ENCODE measurements at places on chromosomes 2 and 18. TPM values are rescaled to one million over a fixed set of nuclear protein-coding genes. Genes with fewer than 3 reads are reported as not detected.

- DNase-seq: no peak
These were observed 689 bp downstream of the OST4 start for GRCh38 chr2:27070653-27071276.

DNA sequence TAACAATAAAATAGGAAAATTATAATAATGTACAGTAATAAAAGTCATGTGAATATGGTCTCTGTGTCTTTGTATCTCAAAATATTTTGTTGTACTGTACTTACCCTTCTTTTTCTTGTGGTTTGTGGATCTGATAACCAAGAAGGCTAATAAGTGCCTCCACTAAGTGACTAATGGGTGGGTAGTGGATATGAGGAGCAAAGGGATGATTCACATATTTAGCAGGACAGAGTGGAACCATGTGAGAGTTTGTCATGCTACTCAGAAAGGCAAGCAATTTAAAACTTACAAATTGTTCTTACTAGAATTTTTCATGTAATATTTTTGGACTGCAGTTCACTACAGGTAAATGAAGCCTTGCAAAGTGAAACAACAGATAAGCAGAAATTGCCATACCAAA is 1241.2 kb upstream of the CDH2 start:
- no peak for DNase-seq

GRCh38 chr2:210323003-210323402 is 8.0 kb upstream of the MYL1 start:
- DNase-seq: no peak

- no peak for DNase-seq
These were observed 161.1 kb downstream of the SLC39A10 start for GRCh38 chr2:195818106-195818505.

GRCh38 chr18:2485983-2486382 is 85.3 kb downstream of the METTL4 start:
- no peak for DNase-seq

DNA sequence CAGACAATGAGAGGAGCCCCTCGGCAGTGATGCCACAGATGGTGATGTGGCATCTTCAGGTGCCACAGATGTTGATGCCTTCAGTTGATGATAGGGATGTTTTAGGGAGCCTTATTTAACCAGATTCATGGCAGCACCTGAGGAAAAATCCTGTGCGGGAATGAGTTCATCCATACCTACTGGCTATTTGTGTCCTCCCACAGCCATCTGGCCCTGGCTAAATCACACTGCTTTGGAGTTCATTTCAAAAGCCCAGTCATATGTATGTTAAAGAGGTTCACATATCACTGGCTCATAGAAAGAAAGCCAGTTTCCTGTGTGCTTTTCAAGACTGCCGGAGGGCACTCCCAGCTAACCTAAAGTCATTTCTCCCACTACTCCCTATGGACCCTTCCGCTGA is 131.3 kb downstream of the MCFD2 start:
- DNase-seq: no peak

- no peak for DNase-seq
These were observed 86.2 kb downstream of the COX7A2L start for GRCh38 chr2:42274863-42275262.

- no peak for DNase-seq
These were observed 31.0 kb upstream of the SLC3A1 start for GRCh38 chr2:44244135-44244871.

DNA sequence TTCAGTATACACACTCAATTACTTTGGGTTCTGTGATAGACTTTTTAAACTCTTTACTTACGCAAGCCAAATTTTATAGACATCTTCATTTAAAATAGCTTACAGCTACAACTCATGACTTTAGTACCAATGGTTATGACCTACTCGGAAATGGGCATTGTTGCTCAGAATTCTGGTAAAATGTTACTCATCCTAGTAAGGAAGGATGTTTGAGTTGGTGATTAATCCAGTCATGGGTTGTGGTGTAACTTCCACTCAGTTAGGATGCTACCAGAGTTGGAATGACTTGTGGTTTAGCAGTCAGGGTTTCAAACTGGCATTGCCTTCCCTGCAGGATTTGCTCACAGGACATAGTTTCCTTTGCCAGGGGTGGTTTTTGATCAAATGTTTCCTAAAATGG is 7.4 kb upstream of the NPC1 start:
- DNase-seq: no peak

- no peak for DNase-seq
These were observed 43.0 kb downstream of the SERPINB7 start for GRCh38 chr18:63818212-63818611.

DNA sequence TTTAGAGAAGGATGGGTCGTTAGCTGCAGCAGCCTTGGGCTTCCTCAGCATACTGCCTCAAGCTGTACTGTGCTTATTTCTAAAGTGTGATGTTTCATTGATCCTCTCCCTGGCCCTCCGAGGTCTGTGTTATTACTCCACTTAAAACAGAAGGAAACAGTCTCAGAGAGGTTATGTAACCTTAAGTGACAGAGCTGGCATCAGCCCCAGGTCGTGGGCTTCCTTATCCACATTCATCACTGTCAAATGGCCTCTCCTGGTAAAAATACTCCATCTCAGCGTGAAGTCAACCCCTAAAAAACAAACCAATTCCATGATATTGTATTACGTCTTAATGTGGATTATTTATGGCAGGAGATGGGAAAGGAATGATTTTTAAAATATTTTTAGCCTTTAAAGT is 153.3 kb upstream of the NOSTRIN start:
- DNase-seq: no peak

DNA sequence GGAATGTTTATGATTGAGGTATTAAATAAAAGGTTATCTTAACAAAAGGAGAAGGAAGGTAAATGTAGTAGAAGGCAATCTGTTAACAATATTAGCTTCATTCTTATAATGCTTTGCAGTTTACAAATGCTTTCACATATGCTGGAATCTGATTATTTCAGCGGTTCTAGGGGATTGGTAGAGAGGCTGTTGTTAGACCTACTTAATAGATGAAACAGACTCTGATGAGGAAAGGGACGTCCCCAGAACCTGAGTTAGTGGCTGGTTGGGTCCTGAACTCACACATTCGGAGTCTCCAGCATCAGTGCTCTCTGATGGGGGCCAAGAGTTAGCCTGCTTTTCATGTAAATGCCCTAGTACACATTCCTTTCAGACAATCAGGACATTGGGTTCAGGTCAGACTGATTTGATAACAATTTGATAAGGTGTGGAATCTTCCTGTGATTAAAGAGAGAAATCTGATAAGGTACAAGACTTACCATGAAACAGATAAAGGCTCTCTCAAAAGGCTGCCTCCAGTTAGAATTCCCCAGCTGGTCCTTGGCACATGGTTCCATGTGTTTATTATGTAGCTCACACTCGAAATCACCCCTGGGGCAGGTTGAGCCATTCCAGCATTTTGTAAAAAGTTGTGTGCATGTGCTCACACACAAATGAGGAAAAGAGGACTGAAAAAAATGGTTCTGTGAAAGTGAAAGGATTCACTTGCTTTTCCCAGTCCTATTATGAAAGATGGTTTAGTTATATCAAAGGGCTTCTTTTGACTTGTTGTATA is 103.1 kb downstream of the GPD2 start:
- DNase-seq: no peak

GRCh38 chr2:223647258-223647952 is 45.2 kb upstream of the SCG2 start:
- no peak for DNase-seq

DNA sequence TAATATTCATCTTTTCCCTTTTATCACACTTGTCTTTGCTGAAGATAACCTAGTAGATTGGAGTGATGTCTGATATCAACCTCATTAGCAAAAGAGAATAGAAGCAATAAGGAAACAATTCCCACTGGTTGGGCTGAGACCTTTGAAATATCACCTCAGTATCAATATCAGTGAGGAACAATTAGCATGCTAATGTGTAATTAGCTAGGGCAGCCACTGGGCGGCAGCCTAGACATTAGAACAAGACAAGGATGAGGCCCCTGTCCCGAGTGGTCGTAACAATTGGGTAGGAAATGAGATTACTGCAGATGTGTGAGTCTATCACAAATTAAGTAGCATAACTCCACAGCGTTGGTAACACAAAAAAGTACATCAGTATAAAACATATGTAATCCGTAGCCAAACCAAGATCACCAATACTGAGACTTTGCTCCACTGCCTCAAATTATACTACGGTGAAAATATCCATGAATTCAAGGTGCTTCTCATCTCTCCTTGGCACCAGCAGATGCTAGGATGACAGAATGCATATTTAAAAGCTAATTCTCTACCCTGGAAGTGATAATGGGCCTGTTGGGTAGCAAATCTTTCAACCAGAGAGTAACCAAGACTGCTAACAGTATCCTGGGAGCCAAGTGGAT is 99.1 kb downstream of the ALPK2 start:
- DNase-seq: no peak

DNA sequence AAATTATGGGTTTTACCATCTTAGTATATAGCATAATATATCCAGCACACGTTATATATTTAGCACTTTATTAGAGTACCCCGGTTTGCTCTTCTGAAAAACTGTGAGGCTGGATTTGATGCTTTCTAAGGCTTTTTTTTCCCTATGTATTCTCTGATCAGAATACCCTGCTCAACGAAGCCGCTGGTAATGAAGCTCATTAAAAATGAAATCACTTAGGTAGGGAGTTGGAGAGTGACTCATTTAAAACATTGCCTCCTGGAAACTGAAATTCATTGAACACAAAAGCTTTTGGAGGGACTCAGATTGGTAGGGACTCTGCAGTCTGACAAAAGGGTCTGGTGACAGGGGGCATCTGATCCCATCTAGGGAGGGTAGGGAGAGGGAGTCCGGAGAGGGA is 365.4 kb upstream of the MEX3C start:
- DNase-seq: no peak

DNA sequence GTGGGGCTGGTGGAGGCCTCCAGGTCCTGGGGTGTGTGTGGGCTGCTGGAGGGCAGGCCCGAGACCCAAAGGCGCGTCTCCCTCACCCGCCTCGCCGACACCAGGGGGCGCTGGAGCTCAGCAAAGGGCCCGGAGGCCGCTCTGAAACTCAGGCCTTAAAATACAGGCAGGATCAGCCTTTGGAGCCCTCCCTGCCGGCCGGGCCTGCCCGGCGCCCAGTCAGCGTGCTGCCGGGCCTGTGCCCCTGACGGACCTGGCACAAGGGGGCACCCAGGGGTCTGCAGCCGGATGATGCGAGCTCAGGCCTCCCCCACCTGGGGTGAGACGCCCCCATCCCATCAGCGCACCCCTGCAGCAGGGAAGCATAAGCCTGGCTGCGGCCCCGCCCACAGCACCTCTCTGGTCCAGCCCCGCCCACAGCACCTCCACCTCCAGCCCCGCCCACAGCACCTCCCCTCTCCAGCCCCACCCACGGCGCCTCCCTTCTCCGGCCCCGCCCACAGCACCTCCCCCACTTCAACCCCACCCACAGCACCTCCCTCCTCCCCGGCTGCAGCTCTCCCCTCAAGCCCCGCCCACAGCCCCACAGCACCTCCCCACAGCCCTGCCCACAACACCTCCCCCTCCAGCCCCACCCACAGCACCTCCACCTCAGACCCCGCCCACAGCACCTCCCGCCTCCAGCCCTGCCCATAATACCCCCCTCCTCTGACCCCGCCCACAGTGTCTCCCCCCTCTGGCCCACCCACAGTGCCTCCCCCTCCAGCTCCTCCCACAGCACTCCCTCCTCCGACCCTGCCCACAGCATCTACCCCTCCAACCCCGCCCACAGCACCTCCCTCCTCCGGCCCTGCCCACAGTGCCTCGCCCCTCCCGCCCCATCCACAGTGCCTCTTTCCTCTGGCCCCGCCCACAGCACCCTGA is 92.8 kb upstream of the OTOS start:
- DNase-seq: peak; percentile 88

DNA sequence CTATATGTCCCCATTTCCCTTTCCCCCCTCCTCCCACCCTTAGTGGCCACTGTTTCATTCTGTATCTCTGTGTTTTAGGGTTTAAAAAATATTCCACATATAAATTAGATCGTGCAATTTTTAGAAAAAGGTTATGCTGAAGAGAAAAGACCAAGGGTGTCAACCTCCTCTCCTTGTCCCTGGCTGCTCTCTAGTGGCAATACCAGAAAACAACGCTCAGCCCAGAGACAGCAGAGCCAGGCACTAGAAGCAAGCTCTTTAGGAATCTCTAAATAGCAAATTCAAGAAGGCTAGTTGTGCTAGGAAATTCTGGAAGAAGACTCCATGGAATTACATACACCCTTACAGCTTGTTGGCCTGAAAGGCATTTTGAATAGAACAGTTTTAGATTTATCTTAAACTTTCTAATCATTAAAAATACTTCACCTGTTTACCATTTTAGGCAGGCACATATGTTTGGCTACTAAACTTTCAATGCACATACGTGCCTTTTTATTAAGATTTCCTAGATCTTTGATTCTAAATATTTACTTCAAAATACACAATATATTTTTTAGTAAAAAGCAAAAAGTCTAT is 35.1 kb upstream of the RASGRP3 start:
- no peak for DNase-seq

Gene VAMP5
- total RNA-seq: 83.8 TPM

Gene C1QL2
- not detected for total RNA-seq

Gene TMEM37
- 5.2 TPM for total RNA-seq

DNA sequence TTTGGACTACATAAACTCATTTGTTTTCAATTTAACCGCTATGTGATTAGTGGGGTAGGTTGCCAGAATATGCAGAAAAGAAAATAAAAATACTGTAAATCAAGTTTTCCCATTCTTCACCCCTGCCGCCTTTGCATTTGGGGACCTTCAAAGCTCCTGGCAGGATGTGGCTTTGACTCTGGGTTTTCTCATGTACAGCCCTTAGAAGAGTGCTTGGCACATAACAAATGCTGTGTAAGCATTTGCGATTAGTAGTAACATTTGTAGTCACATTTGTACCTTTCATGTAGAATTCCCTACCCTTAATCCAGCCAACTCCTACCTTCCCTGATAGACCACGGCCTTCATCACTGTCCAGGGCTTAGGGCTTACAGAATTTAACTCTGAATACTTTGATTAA is 262.6 kb downstream of the MREG start:
- DNase-seq: no peak

Gene BMP10
- not detected for total RNA-seq

DNA sequence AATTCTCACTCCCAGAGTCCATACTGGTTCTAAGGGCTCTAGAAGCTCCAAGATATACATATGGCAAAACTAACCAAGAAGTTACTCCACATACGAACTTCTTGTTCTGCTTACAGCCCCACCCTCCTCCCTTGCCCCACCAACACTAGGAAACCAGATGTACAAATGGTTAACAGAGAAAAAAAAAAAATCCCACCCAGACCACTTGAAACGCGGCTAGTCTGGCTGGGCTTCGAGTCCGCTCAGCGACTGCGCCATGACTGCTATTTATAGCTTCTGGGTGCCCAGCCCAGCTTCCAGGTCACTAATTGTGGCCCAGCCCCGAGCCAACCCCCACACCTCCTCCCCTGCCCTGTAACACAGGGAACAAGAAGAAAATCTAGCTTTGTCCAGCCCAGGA is 47.0 kb upstream of the IHH start:
- no peak for DNase-seq

All from aorta (tissue), 5 donors.